ENCODE measurements at places on chromosomes 3 and 15.

GRCh38 chr3:121835465-121835801 lies 424 bp downstream of the EAF2 start:
- no peak for DNase-seq

DNA sequence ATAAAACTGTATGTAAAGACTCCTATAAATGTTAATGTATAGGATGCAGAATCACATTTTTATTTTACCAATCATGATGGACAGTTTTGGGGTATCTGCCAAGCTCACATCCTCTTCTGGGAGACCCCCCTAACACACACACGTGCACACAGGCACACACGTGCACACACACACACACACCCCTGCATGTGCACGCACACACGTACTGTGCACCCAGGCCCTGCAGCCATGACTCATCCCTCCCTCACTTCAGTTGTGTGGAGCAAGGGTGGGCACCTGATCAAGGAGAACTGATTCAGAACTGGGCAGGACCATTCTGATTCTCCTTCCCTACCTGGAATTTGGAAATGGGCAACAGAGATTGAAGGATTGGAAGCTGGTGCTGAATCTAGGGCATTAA lies 16.0 kb upstream of the MINDY4B start:
- no peak for DNase-seq

GRCh38 chr3:155462672-155463071 lies 169.2 kb upstream of the STRIT1 start:
- no peak for DNase-seq

GRCh38 chr3:127975153-127976029 lies 60.4 kb downstream of the KBTBD12 start:
- DNase-seq: no peak

- no peak for DNase-seq
Measured at GRCh38 chr3:4883011-4883410, 96.2 kb upstream of the BHLHE40 start.

DNA sequence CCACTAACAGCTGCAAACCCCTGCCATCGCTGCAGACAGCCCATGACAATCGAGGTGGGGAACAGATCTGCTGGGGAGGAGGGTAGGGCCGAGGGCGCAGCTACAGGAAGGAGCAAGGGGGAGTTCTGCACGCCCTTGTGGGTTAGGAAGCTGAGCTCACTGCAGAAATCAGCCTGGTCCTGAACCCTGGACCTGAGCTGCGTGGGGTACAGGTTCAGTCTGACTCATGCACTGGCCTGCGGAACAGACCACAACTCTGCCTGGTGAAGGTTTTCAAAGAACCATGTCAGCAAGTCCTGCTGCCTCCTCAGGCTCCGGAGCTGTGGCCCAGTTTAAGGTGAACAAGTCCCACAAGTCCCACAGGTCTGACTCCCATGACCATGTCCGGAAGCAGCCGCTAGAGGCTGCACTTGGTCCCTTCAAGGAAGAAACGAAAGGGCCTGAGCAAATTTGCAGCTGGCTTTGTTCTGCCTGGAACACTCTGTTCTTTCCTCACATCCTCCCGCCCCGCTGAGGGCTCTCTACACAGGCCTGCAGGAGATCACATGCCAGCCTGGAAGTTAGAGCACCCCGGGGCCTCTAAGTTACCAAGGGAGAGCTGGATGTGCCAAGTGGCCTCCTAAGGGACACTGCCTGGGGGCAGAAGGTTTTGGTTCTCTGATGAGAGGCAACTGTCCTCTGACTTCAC lies 49.4 kb upstream of the AKAP13 start:
- peak; percentile 79 for DNase-seq

All from muscle of arm (tissue), 14 donors.